Activated CD4-positive, alpha-beta T cell treated with anti-CD3 and anti-CD28 coated beads for 24 hours (primary cell): ENCODE measurements at places on chromosomes 2 and 18.

- DNase-seq = no peak
These were observed 36.5 kb downstream of the HNMT start for GRCh38 chr2:138000796-138001195.

GRCh38 chr18:774811-775210, 37.2 kb downstream of the YES1 start:
- DNase-seq = no peak

DNA sequence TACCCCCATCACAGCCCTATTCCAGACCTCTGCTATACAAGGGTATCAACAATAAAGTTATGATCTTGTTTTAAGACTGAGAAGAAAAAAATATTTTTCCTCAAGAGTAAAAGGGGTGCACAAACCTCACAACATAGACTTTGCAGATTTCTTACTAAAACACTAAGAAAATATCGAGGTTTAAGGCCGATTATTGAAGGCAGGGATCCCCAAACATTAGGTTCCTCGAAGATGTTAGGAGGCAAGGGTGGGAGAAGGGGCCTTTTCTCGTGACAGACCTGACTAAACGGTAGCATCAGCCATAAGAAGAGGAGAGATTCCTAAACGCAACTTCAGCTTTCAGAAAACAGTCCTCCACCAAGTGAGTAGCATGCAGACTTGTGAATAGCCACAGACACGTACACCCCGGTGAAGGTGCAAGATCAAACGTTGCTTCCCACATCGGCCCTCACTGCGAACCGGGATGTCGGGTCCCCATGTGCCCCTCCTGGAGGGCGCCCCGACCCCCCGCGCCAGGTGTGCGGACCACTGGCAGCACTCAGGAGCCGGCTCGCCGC, 678 bp downstream of the PIAS2 start:
- DNase-seq = no peak

GRCh38 chr2:231821908-231822307, 35.7 kb downstream of the COPS7B start:
- no peak for DNase-seq

- DNase-seq = no peak
These were observed 31.6 kb downstream of the MBD2 start for GRCh38 chr18:54192900-54193299.

DNA sequence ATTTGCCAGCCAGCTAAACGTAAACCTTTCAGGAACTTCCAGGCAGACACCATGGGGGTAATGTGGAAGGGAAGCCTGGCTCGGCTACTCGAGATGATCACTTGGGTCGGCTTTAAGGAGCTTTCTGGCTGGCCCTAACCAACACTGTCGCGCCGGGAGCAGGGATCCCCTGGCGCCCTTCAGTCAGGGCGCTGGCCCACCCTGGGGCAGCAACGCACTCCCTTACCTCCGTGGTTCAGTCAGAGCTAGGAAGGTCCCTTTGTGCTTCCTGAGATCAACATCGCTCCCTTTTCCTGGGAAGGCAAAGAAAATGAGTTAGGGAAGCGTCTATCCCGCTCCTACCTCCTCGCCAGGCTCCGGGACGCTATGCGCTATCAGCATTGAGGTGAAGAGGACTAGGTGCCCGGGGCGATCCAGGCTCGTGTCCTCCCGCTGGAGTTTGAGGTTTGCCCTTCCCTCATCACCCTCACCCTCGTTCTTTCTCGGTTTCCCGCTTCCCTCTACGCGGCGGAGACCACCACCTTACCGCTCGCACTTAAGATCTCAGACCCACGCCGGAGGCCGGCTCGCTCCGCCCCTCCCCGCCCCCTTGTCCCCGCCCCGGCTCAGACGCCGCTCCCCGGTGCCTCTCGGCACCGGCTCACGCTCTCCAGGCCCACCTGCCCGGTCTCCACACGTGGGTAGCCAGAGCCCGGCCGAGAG, 449 bp upstream of the ATRAID start:
- DNase-seq = no peak

GRCh38 chr2:71736091-71736861, 282.9 kb downstream of the DYSF start:
- DNase-seq = no peak

DNA sequence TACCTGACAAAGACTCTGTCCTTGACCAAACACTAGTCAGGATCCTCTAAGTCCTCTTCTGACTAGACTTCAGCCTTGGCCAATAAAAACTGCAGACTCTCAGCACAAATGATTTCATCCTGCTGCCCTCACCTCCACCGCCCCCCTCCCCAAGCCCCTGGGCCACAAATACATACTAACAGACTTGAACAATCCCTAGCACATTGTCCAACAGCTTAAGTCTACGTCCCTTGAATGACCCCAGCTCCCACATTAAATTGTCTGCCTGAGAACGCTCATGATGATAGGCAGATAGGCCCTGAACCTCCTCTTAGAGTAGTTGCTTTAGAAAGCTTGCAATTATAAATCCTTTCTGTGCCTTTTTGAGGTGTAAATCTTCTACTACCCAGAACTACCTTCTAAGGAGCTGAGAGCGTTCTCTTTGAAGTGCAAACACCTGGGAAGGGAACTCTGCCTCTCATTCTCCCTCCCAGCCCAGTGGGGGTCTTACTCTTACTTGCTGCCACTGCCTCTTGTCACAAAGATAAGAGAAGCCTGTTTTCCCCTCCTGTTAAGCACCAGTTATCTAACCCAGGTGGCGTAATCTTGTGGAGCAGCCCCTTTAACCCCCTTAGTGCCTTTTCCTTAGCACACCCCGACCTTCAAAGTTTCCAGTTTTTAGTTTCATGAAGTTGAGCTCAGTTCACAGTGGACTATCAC, 1225.6 kb downstream of the LRP1B start:
- DNase-seq = no peak

DNA sequence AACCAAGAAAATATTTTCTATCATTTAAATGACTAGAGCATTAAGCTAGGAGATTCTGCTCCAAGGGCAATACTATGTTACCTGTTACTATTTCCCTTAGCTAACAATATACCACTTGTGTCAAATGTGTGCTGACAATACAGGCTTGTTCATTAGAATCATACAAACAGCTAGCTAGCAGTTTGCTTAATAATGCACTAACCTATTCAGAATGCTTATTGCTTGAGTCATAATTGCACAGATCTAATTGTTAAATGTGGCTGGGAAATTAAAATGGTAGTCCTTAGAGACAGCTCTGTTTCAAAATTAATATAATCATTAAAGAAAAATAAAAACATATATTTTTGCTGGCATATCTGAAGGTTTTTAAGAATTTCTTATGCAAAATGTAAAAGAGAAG, 344.2 kb downstream of the ERBB4 start:
- no peak for DNase-seq

DNA sequence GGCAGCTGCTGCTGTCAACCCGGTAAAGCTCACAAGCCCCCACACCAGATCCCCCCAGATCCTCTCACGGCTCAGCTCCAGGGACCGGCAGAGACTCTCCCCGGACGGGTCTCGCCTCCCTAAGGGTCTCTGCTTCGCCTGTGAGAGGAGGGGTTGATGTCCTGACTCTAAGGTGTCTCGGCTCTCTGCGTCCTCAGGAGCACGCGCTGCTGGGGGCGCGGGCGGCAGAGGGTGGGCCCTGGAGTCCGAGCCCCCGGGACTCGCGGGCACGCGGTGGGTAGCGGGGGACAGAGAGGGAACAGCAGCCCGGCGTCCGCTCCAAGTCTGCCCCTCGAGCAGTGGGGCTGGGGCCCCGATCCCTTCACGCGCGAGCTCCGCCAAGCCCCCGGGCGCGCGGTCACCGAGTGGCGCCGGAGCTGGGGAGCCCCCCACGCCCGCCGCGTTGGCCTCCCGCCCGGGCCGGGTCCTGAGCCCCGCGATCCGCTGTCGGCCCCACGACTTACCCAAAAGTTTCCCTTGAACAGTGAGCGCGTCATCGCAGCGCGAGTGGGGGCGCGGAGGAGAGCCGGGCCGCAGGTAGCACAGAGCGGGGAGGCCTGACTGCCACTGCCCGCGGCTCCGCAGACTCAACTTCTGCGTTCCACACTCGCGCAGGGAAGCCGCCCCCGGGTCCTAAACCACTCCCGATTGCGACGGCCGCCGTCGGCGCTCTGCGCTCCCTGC, at the start of gene PSTPIP2:
TSS of gene PSTPIP2 (minus strand) at position 608 of the 723 bp plus-strand sequence. CDS start at position 536, 72 bp downstream.
- peak; percentile 53 for DNase-seq

GRCh38 chr2:238916176-238916874, 68.4 kb downstream of the TWIST2 start:
- no peak for DNase-seq

DNA sequence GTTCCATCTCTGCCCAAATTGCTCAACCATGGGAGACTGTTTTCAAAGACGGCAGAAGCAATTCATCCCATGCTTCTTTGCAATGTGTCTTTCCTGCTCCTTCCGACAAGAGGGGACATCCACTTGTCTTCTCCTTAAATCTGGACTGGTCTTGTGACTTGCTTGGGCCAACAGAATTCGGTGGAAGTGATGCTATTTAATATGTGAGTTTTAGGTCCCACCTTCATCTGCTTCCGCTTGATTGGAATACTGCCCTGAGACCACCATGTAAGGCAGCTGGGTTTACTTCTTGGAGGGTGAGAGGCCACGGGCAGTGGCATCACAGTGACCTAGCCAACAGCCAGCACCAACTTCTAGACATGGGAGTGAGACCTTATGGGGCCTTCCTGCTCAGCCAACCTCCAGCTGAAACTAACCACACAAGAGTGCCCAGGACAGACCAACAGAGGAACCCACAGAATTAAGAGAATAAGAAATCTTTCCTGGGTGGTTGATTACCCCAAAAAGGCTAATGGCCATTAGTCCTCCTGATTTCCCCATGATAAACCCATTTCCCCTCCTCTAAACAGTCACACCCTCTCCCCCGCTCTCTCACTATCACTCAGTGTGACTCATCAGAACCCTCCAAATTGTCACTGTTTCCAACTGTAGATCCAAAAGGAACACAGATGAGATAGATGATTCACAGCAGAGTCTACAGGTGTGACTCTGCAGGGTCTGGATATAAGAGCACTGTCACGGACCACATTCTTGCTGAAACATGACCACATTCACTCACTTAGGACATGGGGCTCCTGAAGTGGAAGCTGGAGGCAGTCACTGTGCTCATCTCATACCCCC, 16.2 kb upstream of the RHOB start:
- no peak for DNase-seq

DNA sequence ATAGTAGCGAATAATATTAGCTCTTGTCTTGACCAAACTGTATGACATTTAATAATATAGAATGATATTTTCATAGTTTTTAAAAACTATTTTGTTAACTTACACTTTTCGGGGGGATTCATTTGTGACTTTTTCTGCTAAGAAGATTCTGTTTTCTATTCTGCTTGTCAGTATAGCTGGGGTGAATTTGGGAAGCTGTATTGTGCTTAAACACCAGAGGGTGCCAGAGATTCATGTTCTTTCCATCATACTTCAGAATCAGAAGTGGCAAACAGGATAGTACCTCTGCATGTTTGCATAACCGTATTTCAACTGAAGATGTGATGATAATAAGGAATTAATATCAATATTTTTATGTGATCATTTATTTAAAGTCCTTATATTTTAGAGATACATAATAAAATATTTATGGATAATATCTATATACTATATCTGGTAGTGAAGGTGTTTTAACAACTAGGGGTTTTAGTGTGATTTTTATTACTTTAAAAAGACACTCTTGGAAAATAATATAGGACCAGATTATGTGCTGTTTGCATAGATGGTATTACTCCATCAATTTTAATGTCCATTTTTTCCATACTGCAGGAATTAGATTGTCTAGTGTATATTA, 81.0 kb downstream of the TAF4B start:
- no peak for DNase-seq

DNA sequence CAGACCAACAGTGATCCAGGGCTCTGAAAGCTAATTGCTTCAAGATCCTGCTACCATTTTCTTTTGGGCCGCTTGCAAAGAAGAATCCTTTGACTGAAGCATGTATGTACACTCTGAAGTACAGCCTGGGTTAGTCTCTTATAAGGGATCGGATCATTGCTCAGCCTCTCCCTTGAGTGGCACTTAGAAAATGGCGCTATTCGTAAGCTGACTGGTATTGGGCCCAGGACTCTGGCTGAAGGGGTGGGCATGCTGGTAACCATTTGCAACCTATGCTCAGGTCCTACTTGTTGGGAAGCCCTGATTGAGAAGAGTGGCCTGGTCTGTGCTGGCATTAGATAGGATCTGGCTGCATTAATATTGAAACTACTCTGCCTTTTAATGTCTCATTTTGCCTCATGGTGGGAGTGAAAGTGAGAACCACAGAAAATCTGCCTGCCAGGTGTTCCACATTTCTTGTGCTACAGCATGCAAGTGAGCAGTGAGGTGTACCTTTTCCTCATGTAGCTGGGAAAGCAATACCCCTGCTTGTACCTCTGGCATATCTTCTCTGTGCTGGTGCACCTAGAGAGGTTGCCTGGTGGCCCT, 661 bp upstream of the MGAT5 start:
- no peak for DNase-seq

DNA sequence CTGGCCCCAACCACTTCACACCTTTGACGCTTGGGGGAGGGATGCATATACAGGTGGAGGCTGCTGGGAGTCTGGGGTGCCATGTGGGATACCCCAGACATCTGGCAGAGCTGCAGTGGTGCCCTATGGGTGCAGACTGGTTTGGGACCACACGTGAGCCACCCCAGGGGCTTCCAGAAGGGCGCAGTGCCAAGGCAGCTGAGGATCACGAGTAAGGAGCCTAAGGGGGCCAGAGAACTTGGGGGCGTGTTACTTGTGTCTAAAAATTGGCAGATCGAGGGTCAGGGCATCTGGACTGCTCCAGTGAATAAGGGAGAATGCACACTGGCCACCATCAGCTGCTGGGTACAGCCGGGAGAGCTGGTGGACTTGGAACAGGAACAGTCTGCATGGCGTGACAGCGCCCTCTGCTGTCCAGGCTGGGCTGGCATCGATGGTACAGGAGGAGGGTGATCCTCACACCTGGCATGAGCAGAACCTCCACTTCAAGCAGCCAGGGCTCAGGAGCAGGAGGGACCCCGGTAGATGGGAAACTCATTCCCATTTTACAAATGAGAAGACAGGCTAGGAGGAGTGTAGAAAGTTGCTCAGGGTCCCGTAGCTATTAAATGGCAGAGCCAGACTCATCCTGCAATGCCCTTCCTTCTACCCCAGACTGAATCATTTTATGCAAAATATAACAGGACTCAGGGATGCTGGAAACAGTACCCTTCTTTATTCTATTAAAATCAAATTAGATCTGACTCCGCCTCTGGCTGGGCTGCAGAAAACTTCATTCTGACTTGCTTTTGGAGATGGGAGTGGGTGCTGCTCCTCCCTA, 60.4 kb downstream of the ATOH8 start:
- peak; percentile 84 for DNase-seq

DNA sequence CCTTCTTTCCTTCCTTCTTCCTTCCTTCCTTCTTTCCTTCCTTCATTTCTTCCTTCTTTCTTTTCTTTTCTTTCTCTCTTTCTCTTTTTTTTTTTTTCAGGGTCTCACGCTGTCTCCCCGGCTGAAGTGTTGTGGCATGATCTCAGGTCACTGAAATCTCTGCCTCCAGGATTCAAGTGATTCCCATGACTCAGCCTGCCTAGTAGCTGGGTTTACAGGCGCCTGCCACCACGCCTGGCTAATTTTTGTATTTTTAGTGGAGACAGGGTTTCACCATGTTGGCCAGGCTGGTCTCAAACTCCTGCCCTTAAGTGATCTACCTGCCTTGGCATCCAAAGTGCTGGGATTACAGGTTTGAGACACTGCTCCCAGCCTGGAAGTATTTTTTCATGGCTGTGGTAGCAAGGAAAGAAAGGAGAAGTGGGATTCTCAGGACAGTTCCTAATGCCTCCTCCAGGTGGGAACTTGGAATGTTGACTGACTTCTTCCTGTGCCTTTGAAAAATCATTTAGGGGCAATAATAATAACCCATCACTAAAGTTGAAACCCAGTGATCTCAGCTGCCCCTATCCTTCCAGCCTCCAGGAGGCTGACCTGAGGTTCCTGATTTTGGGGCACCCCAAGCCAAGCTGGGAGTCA, 89.3 kb upstream of the CELF4 start:
- DNase-seq = no peak

GRCh38 chr2:132729522-132729921, 59.5 kb upstream of the LYPD1 start:
- DNase-seq = no peak
